NCI-H1048 (cell line): ENCODE measurements at places on chromosomes 3 and 15.

GRCh38 chr3:41600616-41601015 lies 361.3 kb downstream of the ULK4 start:
- no peak for DNase-seq

DNA sequence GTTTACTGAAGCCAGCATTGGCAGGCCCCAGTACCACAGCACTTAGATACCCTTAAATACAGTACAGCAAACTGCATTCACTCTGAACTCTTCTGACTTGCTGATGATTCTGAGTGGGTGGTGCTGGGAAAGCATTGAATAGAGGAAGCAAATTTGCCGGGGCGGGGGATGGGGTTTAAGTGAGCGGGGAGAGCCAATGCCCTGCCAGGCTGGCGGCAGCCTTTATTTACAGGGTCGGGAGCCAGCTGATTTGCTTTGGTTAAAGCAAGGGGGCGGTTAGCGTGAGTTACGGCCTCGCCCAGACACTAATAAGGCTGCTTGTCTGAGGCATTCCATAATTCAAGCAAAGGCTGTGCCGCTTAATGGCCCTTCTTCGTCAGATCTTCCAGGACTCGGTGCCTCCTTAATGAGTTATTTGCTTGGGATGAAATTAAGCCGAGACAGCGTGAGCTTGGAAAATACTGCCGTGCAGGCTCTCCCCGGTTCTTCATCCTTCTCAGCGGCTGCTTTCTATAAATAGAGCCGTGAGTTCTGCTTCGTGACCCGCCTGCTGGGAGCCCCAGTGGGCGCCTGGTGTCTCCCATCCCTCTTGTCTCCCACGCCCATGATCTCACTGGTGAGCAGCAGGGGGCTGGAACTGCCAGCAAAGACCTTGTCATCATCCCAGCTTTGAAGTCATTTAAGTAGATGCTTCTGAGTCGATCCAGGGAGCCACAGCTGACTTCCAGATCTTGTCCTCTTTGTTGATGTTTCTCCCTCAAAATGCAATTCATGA lies 25.8 kb downstream of the SPSB4 start:
- no peak for DNase-seq

- no peak for DNase-seq
Measured at GRCh38 chr15:89370120-89370977, 35.7 kb upstream of the POLG start.

DNA sequence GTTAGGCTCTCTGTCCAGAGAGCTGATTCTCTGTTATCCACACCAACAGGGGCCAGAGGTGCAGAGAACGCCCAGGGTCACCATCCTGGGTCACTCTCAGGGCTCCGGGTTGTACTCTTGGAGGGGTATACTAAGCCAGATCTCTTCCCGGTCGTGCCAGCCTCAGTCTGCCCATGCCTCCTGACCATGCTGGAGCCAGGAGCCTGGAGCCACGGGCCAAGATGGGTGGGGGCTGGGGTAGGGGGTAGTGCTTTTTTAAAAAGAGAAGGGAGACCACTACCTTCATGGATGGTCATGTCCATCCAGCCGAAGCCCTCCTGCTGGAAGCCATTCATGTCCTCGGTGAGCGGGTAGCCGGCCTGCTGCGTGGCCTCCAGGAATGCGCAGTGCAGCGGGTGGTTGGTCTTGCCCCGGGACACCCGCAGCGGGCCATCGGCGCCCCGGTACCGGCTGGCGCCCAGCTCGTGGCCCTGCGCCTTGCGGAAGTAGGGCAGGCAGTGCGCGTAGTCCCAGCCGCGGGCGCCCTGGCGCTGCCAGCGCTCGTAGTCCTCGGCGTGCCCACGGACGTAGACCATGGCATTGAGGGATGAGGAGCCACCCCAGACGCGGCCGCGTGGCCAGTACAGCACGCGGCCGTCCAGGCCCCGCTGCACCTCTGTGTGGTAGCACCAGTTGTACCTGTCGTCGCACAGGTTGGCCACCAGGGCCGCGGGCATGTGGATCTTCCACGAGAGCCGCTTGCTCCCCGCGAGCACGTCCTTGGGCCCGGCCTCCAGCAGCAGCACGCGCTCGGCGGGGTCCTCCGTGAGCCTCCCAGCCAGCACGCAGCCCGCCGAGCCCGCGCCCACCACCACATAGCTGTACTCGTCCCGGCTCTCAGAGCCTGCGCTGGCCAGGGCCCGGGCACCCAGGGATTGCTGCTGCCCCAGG lies 22.9 kb downstream of the CHDH start:
- no peak for DNase-seq

GRCh38 chr3:42143440-42143839 lies 52.3 kb downstream of the TRAK1 start:
- DNase-seq, result no peak
